ENCODE measurements at places on chromosomes 16 and 17. TPM values are rescaled to one million over a fixed set of nuclear protein-coding genes. Genes with fewer than 3 reads are reported as not detected.
A peak's percentile ranks its signal among the peaks of the same experiment; 100 is the strongest.

- DNase-seq: no peak
Measured at GRCh38 chr17:8643855-8644506, 13.5 kb upstream of the MYH10 start.

GRCh38 chr17:79072544-79072943 lies 2.1 kb upstream of the ENGASE start:
- DNase-seq: peak; percentile 41

- peak; percentile 49 for DNase-seq
Measured at GRCh38 chr17:19359856-19360255, 2.7 kb downstream of the B9D1 start.

Gene ABCC12
- total RNA-seq: not detected

DNA sequence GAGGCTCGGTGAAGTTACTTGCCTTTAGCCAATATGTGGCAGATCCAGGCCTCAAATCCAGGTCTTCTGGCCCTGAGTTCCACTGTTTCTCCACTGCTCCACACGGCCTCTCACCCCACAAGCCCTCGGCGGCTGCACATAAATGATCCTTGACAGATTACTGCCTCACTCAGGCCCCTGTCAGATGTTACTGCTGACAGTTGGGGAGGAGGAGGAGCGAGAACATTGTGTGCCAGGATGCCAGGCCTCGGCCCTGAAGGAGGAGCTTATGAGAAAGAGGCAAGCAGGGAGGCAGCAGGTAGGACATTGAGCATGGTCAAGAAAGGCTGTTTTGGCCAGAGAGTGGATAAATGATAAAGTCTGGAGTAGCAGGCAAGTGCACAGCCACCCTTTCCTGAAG lies 88.6 kb downstream of the RAB11FIP4 start:
- DNase-seq: no peak

DNA sequence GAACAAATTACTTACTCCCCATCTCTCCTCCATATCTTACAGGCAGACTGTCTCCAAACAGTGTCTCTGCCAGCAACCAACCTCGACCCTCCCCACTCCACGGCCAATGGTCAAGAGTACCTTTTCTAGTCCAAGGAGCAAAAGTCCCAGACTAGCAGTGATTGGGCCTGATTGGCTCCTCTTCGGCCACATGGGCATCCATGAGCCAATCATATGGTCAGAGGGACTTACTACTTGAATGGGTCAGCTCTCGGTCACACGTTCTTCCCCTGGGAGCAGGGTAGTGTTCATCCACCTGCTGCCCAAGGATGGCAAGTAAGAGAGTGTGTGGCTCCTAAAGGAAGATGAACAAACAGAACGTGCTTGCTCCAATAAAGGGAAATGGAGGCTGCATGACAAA lies 84.6 kb downstream of the C16orf78 start:
- no peak for DNase-seq

GRCh38 chr17:39196241-39196807 lies 1.1 kb downstream of the CACNB1 start:
- no peak for DNase-seq

DNA sequence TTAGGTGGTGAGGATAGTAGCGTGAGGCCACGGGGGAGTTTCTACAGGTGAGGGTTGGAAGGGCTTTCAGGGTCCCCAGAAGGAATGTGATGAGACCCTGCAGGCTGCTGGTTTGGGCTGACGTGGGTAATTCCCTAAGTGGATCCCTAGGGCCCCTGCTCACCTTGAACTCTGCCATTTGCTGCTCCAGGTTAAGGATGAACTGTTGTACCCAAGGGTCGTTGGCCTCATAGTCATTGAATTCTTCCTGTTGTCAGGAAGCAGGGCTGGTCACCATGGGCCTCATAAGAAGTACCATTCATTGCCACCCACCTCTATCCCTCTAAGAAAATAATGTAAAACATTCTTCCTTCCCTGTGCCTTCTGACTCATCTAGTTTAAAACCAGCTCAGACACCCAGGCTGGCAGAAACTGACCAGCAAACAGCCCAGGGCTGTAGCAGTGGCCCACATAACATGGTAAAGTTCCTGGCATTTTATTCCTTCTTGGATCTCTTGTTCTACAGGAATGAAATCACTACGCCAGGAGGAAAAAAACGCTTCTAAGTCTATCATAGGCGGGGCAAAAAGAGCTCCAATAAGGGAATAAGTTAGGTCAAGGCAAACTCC lies 27.6 kb downstream of the FCSK start:
- DNase-seq: no peak

DNA sequence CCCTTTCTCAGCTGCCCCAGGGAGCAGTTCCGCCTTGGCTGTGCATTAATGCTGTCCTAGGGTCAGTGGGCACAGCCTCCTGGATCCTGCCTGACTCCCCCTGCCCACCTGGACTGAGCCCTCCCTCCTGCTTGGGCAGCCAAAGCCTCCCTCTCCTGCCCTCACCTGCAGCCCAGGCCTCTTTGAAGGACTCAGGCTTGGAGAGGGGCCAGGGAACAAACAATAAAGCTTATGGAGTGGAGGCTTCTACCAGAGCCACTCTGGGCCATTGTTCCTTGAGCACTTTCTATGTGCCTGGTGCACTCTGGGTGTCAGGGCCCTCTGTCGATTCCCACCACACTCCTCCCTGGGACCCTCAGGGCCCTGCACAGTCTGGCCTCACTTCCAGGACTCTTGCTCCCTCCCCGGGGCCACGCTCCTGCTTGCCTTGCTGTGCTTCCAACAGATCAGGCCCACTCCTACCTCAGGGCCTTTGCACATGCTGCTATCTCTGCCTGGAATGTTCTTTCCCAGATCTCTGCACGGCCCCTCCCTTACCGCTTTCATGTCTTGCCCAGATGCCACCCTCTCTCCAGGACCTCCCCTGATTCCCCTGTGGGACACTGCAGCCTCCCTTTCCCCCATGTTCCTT lies 5.0 kb downstream of the KCNJ12 start:
- no peak for DNase-seq

Gene HOXB3
- 62.9 TPM for total RNA-seq

DNA sequence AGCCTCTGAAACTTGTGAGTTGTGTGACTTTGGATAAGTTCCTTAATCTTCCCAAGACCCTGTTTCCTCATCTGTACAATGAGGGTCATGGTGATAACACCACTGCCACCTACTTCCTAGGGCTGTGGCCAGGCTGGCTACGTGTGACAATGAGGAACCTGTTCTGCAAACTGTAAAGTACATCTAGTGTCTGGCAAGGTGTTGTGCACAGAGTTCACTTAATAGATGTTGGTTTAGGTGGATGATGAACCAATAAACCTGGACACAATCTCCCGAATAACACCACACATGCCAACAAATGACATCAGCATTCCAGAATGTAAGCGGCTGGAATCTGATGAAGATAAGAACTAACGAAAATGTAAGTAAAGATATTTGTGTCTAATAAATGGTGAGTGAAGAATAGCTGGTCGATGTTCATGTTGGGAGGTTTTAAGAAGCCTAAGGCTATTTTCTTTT lies 82.3 kb downstream of the MARCHF10 start:
- no peak for DNase-seq

DNA sequence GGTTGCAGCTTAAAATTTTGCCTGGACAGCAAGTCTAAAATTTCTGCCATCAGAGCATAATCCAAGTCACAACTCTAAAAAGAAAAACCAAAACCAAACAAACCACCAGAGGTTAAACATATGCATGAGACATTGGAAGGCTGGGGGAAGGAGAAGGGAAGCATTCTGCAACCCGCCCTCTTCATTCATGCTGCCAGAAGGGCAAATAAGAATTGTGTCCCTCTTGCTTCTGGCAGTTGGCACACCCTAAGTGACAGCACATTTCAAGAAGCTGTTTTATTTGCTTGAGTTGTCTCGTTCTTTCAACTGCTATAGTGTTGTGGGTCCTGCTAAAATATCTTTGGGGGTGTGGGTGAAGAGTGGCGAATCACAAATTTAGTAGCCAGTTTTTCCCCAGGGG lies 99.6 kb downstream of the SKAP1 start:
- no peak for DNase-seq

GRCh38 chr16:74729783-74730683 lies 29.4 kb upstream of the MLKL start:
- DNase-seq: no peak

Gene TCF25
- total RNA-seq: 207 TPM

Gene ADAD2
- 0.33 TPM for total RNA-seq

- DNase-seq: no peak
Measured at GRCh38 chr16:60811051-60811608, 1225.1 kb downstream of the CDH8 start.

- peak; percentile 94 for DNase-seq
Measured at GRCh38 chr17:41801374-41802271, 10.1 kb downstream of the P3H4 start.

GRCh38 chr17:58215685-58216084 lies 3.4 kb downstream of the MKS1 start:
- DNase-seq: no peak

DNA sequence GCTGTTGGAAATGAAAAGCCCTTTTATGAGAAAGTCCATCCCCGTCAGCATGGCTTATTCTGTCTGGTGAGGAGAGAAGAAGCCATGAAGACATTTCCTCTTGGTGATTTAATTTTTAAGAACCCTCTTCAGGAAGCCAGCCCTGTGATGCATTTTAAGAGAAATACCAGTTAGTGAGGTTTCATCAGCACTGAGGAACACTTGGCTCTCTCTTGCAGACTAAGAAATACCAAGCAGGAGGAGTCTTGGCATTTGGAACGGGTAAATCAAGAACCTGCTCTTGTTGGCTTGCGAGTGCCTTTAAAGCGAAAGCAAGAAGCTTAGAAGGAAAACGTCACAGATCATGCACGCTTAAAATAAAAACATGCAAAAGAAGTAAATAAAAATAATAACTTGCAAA lies 17.5 kb downstream of the RAB11FIP3 start:
- DNase-seq: no peak

DNA sequence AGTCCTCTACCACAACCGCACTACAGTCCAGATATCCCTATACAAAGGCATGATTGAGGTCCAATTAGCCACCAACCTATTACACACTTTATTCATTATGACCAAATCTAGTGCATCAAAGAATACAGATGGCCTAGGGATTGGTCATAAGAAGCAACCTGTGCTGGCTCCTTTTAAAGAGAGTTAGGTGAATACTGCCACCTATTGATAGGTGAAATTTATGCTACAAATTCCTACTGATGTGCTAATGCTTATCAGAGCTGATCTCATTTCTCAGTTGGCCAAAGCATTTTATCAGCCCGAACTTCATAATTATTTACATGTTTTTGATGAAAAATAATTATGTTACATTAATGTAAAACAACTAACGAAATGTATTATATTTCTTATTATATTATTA lies 166.3 kb downstream of the ANKFN1 start:
- DNase-seq: no peak

Gene AOC3
- total RNA-seq: 344 TPM

- DNase-seq: no peak
Measured at GRCh38 chr16:88039591-88039990, 88.4 kb downstream of the BANP start.

- no peak for DNase-seq
Measured at GRCh38 chr17:49715216-49715615, 7.5 kb upstream of the SLC35B1 start.

Measured in aorta (tissue), 5 donors.